ENCODE measurements at places on chromosomes 12 and 14.

DNA sequence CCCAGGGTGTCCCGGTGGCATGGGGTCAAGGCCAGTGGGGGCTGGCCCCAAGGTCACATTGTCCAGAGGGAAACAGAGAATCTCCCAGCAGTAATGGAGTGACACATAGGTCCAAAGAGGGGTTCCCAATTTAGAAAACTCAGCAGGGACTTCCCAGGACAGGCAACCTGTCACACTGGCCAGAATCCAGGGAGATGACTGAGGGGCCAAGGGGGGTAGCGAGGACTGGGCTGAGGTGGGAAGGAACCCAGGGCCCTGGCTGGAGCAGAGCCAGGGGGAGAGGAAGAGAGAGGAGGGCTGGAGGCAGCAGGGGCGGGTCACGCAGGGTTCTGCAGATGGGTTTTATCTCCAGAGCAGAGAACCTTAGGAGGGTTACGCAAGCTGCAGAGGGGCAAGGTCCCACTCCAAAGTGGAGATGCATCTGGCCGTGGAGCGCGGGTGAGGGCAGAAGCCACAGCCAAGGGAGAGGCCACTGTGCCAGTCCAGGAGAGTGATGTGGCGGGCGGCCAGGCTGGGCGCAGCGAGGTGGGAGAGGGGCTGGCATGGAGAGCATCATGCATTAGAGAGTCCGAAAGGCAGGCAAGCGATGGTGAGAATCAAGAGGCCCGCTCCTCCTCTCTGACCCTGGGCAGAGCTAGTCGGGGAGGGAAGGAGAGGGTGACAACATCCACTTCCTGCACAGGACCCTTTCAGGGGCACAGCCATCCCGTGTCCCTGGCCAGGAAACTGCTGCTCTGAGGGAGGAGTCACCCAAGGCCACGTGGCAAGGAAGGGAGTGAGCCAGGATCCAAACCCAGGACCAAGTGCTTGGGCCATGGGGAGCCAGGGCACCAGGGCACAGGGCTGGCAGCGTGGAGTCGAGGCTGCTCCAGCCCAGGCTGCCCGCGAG, 29.0 kb downstream of the NCOR2 start:
- DNase-seq: no peak
- H3K4me1 ChIP-seq: peaks cover 24% of the 10 kb centered on the region
- H3K27ac ChIP-seq: no peak overlapping the region
- no peaks in the 10 kb centered on the region for H3K27me3 ChIP-seq
- no peak overlapping the region for H3K4me3 ChIP-seq
- H3K36me3 ChIP-seq: no peaks in the 10 kb centered on the region

DNA sequence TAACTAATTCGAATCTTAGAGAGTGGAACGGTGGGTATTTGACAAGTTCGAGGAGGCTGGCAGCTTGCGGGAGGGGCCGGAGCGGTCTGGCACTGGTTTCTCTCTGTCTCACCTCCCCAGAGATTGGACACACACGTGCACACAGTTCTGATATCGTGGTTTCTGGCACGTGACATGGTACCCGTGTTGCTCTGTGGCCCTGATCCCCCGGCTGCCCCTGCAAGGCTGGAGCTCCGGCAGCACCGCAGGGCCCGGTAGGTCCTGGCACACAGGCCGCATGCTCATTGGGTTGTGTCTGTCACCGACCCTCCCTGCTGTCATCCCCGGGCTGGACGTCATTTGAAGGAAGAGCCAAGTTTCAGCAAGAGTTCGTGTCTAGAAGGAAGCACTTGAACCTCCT, 82.7 kb downstream of the PPP2R5C start:
- no peaks in the 10 kb centered on the region for H3K27me3 ChIP-seq
- no peak overlapping the region for H3K27ac ChIP-seq
- H3K4me1 ChIP-seq: peaks cover 88% of the 10 kb centered on the region
- no peak for DNase-seq

GRCh38 chr12:119406811-119407210, 72.3 kb downstream of the CCDC60 start:
- H3K4me1 ChIP-seq: no peaks in the 10 kb centered on the region
- H3K27ac ChIP-seq: no peak overlapping the region
- H3K36me3 ChIP-seq: no peaks in the 10 kb centered on the region
- H3K4me3 ChIP-seq: no peak overlapping the region
- DNase-seq: no peak

DNA sequence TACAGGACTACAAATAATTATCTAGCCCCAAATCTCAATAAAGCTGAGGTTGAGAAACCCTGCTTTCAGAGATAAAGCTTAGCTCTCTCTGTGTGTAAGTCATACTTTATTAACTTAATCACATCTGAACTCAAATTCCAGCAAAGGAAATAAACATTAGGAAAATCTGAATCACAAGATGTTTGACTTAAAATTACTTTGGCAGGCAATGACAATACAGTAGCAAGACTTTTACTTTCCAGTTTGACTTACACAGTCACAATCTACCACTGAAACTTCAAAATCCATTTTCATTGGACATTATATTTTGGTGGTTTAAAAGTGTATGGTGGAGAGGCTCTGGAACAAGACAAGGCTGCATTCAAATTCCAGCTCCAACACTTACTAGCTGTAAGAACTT, 11.4 kb downstream of the TMEM116 start:
- no peak for DNase-seq
- H3K27ac ChIP-seq: peak overlapping the region; percentile 36
- H3K36me3 ChIP-seq: no peaks in the 10 kb centered on the region

DNA sequence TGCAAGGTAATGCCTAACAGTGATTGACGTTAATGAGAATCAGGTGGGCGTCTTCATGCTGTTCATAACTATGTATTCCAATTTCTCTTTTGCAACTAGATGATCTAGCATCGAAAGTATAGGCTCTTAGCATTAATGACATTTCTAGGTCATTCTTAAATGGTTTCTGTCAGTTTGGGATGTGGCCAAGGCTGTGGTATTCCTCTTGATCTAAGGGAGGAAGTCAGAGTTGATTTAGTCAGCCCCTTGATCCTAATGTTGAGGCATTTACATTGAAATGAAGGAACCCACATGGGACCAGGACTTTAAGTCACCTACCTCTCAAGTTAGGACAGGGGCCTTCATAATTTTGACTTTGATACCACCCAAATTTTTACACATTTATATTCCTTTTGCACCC, 448.1 kb downstream of the NPAS3 start:
- H3K27me3 ChIP-seq: no peaks in the 10 kb centered on the region
- H3K4me1 ChIP-seq: no peaks in the 10 kb centered on the region
- no peak for DNase-seq
- no peaks in the 10 kb centered on the region for H3K36me3 ChIP-seq
- no peak overlapping the region for H3K27ac ChIP-seq

- no peak overlapping the region for H3K4me3 ChIP-seq
- H3K27me3 ChIP-seq: peaks cover 5% of the 10 kb centered on the region
- no peak for DNase-seq
- no peaks in the 10 kb centered on the region for H3K36me3 ChIP-seq
Observed at GRCh38 chr12:111761706-111762105, 5.0 kb upstream of the ALDH2 start.
